Sciatic nerve (tissue), 2 donors: ENCODE measurements at places on chromosomes 2 and 18. TPM values are rescaled to one million over a fixed set of nuclear protein-coding genes. Genes with fewer than 3 reads are reported as not detected.

GRCh38 chr2:160609346-160609745, 115.7 kb upstream of the RBMS1 start:
- no peak for DNase-seq

- DNase-seq, result no peak
Observed at GRCh38 chr2:11990576-11990975, 244.1 kb downstream of the LPIN1 start.

- no peak for DNase-seq
Observed at GRCh38 chr2:166117491-166117890, 10.3 kb downstream of the SCN1A start.

Gene HMSD
- total RNA-seq, result 7.8 TPM
